ENCODE measurements at places on chromosomes 16 and 17. TPM values are rescaled to one million over a fixed set of nuclear protein-coding genes. Genes with fewer than 3 reads are reported as not detected.

Gene EME1
- polyA plus RNA-seq = 7.2 TPM

Gene DRC3
- 5.9 TPM for polyA plus RNA-seq

Gene KCNH6
- 0.19 TPM for polyA plus RNA-seq

Gene KRT17
- polyA plus RNA-seq = 13.6 TPM

Gene MYH2
- 4.1 TPM for polyA plus RNA-seq

GRCh38 chr17:14429084-14429483 is 128.2 kb downstream of the HS3ST3B1 start:
- no peaks in the 10 kb centered on the region for H3K27me3 ChIP-seq
- H3K4me1 ChIP-seq = peaks cover 4% of the 10 kb centered on the region
- no peak overlapping the region for H3K4me3 ChIP-seq

- H3K4me1 ChIP-seq = peaks cover 8% of the 10 kb centered on the region
- H3K36me3 ChIP-seq = no peaks in the 10 kb centered on the region
- H3K27me3 ChIP-seq = peaks cover 2% of the 10 kb centered on the region
Measured at GRCh38 chr17:32285746-32286517, 20.3 kb downstream of the RHBDL3 start.

DNA sequence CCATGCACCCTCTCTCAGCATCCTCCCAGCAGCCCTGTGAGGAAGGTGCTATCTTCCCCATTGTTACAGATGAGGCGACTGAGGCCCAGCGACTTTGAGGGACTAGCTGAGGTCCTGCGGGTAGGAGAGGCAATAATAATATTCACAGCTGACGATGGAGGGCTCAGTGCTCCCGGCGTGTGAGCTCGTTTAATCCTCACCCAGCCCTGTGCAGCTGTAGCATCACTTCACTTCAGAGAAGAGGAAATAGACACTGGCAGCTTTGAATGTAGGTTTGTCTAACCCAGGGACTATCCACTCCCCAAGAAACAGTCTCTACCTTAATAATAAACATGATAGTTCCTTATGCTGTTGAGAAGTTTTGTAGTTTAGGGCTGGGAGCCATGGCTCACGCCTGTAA is 21.6 kb downstream of the LASP1 start:
- H3K4me1 ChIP-seq = peaks cover 39% of the 10 kb centered on the region
- no peak overlapping the region for H3K27ac ChIP-seq
- no peak overlapping the region for H3K4me3 ChIP-seq
- no peaks in the 10 kb centered on the region for H3K27me3 ChIP-seq

- peaks cover 31% of the 10 kb centered on the region for H3K36me3 ChIP-seq
- peak overlapping the region; percentile 31 for H3K27ac ChIP-seq
- no peak for DNase-seq
- H3K4me1 ChIP-seq = peaks cover 25% of the 10 kb centered on the region
Measured at GRCh38 chr16:49621241-49622083, 234.4 kb downstream of the ZNF423 start.

DNA sequence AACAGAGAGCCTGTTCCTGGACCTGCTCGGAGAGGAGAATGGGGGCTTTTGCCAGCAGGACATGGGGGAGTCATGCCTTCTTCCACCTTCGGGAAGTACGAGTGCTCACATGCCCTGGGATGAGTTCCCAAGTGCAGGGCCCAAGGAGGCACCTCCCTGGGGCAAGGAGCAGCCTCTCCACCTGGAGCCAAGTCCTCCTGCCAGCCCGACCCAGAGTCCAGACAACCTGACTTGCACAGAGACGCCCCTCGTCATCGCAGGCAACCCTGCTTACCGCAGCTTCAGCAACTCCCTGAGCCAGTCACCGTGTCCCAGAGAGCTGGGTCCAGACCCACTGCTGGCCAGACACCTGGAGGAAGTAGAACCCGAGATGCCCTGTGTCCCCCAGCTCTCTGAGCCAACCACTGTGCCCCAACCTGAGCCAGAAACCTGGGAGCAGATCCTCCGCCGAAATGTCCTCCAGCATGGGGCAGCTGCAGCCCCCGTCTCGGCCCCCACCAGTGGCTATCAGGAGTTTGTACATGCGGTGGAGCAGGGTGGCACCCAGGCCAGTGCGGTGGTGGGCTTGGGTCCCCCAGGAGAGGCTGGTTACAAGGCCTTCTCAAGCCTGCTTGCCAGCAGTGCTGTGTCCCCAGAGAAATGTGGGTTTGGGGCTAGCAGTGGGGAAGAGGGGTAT is 39.3 kb upstream of the IL21R start:
- H3K27ac ChIP-seq = no peak overlapping the region
- H3K4me3 ChIP-seq = no peak overlapping the region
- peaks cover 1% of the 10 kb centered on the region for H3K4me1 ChIP-seq
- H3K36me3 ChIP-seq = peaks cover 34% of the 10 kb centered on the region
- no peak for DNase-seq

DNA sequence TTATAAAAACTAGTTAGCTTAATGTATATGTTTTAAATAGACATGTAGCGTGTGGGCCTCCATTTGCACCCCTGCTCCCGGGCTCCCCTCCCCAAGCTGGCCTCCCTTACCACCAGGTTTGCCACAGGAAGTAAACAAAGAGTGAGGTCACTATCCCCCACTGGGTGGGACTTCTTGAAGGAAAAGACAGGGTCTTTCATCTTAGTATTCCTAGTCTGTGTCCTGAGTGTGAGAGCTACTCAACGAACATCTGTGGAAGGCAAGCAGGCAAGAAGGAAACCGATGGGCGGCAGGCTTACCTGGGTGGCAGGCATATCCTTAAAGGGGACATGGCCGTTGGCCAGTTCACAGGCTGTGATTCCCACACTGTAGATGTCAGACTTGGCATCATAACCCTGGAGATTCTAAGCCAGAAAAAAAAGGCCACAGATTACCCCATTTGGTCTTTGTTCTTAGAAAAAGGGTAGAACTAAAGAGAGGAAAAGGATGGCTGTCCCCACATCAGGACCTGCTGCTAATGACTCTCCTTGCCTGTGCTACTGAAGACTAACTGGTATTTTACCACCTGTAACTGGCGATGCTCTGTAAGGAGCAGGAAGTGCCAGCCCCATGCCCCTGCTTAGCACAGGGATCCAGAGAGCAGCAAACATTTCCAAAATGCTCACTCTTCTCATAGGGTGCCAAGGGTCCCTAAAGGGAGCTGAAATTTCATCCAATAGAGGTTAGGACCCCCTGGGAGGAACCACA is 6.6 kb upstream of the LIMD2 start:
- DNase-seq = no peak
- H3K4me1 ChIP-seq = peaks cover 2% of the 10 kb centered on the region
- H3K27me3 ChIP-seq = no peaks in the 10 kb centered on the region
- H3K4me3 ChIP-seq = no peak overlapping the region
- H3K36me3 ChIP-seq = peaks cover 73% of the 10 kb centered on the region
- H3K27ac ChIP-seq = no peak overlapping the region

GRCh38 chr17:33615861-33616260 is 322.8 kb upstream of the ASIC2 start:
- peaks cover 4% of the 10 kb centered on the region for H3K4me1 ChIP-seq
- H3K4me3 ChIP-seq = no peak overlapping the region
- H3K27ac ChIP-seq = no peak overlapping the region
- peak; percentile 53 for DNase-seq

DNA sequence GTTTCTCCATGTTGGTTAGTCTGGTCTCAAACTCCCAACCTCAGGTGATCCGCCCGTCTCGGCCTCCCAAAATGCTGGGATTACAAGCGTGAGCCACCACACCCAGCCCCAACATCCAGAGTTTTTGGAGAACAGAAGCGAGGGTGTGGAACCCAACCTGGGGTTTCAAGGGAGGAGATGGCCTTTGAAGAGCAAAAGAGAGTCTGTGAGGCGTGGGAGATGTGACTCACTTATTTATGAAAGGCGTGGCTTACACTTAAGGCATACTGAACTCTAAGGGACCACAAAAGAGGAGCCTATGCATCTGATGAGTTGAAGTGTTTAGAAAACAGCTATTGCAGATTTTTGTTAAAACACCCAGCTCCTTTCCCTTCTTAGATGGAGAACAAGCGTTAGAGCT is 18.9 kb downstream of the ARSG start:
- no peak overlapping the region for H3K27ac ChIP-seq
- H3K36me3 ChIP-seq = no peaks in the 10 kb centered on the region
- DNase-seq = no peak
- H3K27me3 ChIP-seq = no peaks in the 10 kb centered on the region
- no peak overlapping the region for H3K4me3 ChIP-seq
- no peaks in the 10 kb centered on the region for H3K4me1 ChIP-seq

DNA sequence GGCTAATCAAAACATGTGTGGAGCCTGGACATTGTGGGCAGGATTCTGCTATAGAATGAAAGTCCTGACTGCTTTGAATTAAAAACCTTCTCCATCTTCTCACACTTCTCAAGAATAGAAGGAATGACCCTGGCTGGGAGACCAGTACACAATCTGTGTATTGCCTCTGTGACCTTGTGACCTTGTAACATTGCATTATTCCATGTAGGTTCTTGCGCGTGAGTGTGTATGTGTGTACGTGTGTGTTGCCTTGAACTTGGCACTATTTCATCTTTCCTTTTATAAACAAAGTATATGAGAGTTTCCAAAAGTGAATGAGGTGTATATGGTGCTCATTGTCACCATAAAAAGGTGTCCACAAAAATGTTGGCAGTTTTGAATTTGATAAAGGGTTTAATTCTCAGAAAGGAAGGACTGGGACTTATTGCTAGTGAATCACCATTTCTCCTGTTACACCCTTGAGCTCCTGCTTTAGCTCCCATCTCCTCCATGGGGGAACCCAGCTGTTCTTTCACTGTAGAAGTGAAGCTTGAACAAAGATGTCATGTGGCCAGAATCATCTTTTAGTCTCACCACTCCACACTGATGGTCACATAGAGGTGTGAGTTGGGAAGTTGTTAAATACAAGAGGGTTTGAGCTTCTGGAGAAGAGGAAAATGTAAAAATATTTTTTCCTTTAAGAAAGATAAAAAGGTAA is 244.9 kb downstream of the FTO start:
- no peaks in the 10 kb centered on the region for H3K36me3 ChIP-seq
- no peaks in the 10 kb centered on the region for H3K27me3 ChIP-seq
- H3K4me1 ChIP-seq = peaks cover 10% of the 10 kb centered on the region
- DNase-seq = no peak
- H3K4me3 ChIP-seq = no peak overlapping the region

DNA sequence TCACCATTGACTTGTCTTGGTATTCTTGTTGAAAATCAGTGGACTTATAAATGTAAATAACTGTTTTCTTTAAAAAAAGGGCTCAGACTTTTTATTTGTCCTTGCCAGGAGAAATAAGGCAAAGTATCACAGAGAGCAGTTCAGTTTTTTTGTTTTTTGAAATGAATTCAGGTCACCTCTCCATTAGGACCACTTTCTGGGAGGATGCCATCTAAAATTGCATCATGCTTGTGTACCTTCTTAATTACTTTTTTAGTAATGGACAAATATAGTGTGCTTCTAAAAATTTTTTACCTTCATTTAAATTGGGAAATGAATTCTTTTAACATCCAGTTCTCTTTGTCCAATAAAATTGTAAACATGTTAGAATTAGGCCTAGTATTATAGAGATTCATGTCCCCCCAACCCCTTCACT is 210.0 kb downstream of the BCAS3 start:
- H3K27ac ChIP-seq = no peak overlapping the region
- no peak for DNase-seq
- H3K27me3 ChIP-seq = no peaks in the 10 kb centered on the region
- no peaks in the 10 kb centered on the region for H3K4me1 ChIP-seq
- no peak overlapping the region for H3K4me3 ChIP-seq

DNA sequence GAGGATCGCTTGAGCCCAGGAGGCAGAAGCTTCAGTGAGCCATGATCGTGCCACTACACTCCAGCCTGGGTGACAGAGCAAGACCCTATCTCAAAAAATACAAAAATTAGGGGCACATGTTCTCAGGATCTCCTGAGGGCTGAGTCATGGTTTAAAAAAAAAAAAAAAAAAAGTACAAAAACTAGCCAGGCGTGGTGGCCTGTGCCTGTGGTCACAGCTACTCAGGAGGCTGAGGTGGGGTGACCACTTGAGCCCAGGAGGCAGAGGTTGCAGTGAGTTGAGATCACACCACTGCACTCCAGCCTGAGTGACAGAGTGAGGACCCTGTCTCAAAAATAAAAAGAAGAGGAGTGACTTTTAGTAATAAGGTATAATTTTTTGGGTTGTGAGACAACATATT is 16.9 kb downstream of the BLMH start:
- no peaks in the 10 kb centered on the region for H3K4me1 ChIP-seq
- H3K27ac ChIP-seq = no peak overlapping the region
- H3K4me3 ChIP-seq = no peak overlapping the region
- H3K36me3 ChIP-seq = peaks cover 30% of the 10 kb centered on the region
- no peak for DNase-seq

- H3K36me3 ChIP-seq = peaks cover 3% of the 10 kb centered on the region
- peaks cover 10% of the 10 kb centered on the region for H3K4me1 ChIP-seq
- H3K27ac ChIP-seq = no peak overlapping the region
- no peaks in the 10 kb centered on the region for H3K27me3 ChIP-seq
- no peak for DNase-seq
- H3K4me3 ChIP-seq = no peak overlapping the region
Measured at GRCh38 chr17:2716649-2717048, 5.1 kb upstream of the CLUH start.

DNA sequence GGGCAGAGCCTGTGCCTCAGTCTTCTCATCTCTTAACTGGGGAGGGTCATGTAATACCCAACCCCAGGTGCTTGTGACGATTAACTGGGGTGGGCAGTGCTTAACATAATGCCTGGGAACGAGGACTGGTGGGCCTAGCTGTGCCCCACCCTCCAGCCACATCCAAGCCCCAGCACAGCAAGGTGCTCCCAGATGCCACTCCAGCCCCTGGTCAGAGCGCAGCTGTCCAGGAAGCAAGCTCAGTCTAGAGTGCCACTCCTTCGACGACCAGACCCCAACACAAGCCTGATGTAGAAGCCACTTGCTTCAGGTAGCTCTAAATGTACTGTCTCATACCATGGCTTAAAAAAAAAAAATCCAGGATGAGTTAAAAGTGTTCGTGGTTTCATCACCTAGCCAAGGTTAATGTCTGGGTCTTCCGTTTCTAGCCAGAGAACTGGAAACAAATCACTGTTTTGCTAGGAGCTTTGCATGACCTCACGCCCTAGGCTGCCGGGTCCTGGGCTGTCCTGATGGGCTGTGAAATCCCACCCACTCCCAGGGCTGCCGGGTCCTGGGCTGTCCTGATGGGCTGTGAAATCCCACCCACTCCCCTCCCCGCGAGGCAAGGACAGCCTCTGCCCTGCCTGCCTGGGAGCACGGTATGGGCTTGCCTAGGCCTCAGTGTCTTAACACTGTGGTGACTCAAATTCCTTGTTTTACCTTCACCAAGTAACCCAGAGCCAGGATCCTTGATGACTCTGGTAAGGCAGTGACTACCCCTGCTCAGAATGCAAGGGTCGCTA is 7.7 kb downstream of the MIEF2 start:
- no peaks in the 10 kb centered on the region for H3K4me1 ChIP-seq
- no peak for DNase-seq
- H3K27me3 ChIP-seq = no peaks in the 10 kb centered on the region

DNA sequence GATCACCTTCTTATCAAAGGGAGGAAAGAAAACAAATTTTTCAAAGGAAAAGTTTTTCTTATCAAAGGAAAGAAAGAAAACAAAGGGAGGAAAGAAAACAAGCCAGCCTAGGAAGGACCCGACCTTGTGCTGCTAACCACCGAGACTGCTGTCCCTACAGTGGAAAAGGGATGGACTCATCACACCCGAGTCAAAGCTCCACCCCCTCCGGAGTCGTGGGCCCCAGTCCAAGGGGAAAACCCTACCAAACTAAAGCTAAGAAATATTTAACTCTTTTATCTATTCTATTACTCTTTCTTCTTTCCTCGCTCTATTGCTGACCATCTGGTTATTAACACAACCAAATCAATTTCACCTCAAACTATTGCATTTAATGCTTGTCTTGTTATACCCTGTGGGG is 6.1 kb upstream of the ENDOV start:
- H3K27me3 ChIP-seq = peaks cover 6% of the 10 kb centered on the region
- H3K36me3 ChIP-seq = no peaks in the 10 kb centered on the region
- no peak overlapping the region for H3K27ac ChIP-seq
- peaks cover 2% of the 10 kb centered on the region for H3K4me1 ChIP-seq
- DNase-seq = no peak

Data from muscle of leg (tissue), 16 donors.